Stimulated activated CD8-positive, alpha-beta memory T cell treated with anti-CD3 and anti-CD28 coated beads, Interleukin-15, amount 100 ng/mL, for 4 hours (primary cell): ENCODE measurements at places on chromosomes 11 and 22.

GRCh38 chr22:44824271-44824670, 71.9 kb downstream of the ARHGAP8 start:
- no peak for DNase-seq

- DNase-seq = no peak
Observed at GRCh38 chr11:58707767-58708166, 24.0 kb downstream of the GLYAT start.

DNA sequence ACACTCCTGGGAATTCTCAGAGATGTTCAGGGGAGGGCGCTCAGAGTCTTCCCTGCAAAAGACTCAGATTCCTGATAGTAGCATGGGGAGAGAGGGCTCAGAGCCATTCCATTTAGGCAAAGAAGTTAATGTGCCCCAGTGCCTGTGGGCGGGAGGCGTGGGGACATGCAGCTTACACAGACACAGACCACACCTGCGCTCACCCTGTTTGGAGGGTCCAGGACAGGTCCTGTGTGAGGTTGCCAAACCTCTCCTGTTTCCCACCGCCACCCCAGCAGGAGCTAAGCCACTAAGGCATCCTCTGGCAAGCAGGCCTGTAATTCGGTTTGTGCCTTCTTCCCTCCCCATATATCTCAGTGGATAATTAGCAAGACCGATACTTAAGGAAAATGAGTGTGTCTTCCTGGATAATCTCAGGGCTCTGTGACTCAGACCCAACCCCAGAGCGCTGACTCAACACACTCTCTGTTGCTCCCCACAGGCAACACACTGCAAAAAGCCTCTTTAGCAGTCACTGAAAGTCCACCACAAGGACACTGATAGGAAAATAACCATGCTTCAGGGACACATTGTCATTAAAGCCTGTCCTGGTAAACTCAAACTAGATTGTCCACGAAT, 118.9 kb upstream of the LMO1 start:
- no peak for DNase-seq

GRCh38 chr22:24002851-24003250, 2.4 kb downstream of the GSTT4 start:
- DNase-seq = no peak

GRCh38 chr22:22936915-22937656, 49.5 kb downstream of the IGLL5 start:
- DNase-seq = no peak

GRCh38 chr11:65558002-65558929, at the start of gene LTBP3:
TSS of gene LTBP3 (minus strand) at chr11:65558359. CDS start at chr11:65557959, 400 bp downstream.
- no peak for DNase-seq

GRCh38 chr11:95688501-95689222, 100.9 kb downstream of the FAM76B start:
- no peak for DNase-seq

- no peak for DNase-seq
Observed at GRCh38 chr22:41799486-41800347, 762 bp upstream of the CCDC134 start.

DNA sequence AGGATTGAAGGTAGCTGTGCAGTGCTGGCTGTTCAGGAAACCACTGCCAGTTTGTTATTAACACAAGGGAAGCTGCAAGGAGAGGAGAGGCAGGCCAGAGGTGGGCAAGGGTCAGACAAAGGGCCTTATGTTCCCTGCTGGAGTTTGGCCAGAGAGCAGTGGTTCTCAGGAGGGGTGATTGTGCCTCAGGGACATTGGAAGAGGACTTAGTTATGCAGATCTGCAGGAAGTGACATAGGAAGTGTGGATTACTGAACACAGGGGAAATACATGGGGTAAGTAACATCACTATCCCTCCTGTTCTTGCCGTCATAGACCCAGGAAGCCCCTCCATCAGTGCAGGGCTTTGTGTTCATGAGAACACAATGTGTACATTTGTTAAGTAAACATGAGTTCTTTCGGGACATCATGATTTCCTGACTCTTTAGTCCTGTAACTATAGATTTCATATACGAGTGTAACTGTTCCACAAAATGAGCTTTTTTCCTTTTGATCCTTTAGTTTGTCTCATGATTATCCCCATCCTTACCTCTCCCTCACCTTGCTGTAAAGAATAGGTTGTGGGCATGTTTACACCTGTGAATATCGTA, 5.9 kb downstream of the SRRD start:
- DNase-seq = no peak

DNA sequence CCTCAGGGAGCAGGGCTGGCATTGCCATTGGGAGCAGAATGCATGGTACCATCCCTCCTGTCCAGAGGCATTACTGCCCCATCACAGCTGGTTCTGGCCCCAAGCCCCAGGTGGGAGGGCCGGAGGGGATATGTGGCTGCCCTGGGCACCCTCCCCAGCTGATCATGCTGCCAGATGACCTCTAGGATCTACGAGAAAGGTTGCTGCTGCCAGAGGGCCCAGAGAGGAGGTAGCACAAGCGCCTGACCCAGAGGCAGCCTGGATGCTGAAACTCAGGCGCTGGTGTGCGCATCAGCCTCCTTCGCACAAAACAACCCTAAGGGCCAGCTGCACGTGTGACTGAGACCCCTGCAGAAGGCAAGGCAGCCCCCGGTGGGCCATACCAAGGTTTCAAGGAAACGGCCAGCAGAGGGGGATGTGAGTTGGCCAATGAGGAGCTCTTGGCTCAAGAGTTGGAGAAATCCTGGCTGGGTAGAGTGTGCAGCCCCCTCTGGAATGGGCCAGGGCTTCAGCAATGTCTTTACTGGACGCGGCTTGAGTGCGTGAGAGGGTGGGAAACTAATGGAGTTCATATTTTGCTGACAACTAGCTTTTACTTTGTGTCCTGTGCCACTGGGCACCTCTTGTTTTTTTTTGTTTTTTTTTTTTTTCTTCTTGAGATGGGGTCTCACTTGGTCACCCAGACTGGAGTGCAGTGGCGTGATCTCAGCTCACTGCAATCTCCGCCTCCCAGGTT, 88.3 kb upstream of the PARVA start:
- DNase-seq = no peak
